Left kidney (tissue), 8 donors: ENCODE measurements at places on chromosomes 2 and 18. TPM values are rescaled to one million over a fixed set of nuclear protein-coding genes. Genes with fewer than 3 reads are reported as not detected.

The L3MBTL4 gene
- 6.4 TPM for polyA plus RNA-seq

DNA sequence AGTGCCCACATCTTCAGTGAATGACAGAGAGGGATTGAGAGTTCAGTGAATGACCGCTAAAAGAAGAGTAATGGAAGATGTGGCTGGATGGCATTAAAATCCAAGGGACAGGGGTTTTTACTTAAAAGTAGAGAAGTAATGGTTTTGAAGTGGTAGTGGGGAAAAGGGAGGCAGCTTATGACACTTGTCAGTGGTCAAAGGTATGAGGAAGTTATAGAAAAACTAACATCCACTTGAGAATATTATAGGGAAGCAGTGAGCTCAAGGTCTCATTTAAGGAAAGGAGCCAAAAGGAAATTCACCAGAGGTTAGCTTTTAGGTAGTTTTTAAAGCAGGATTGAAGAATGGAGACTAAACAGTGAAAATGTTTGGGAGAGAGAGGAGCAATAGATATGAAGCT lies 24.3 kb downstream of the CDK15 start:
- DNase-seq, result no peak

GRCh38 chr2:160701822-160702221 lies 208.2 kb upstream of the RBMS1 start:
- DNase-seq, result no peak

DNA sequence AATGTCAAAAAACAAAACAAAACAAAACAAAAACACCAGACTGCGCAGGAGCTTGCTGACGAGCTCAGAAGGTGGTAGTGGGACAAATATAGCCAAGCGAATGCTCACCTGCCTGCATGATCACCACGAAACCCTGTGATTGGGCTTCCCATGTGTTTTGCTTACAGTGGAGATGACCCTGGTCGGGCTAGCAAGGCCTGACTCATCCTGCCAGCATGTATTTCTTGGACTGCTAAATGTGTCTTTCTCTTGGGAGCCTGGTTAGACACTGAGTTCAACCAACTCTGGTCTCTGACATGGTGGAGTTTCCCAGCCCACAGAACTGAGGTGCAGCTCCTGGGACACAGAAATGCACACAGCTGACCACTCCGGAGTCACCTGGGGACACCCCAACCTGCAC lies 30.7 kb upstream of the DUSP2 start:
- DNase-seq, result no peak

The REG3G gene
- polyA plus RNA-seq, result not detected

The LBX2 gene
- polyA plus RNA-seq, result 3.1 TPM

The IL37 gene
- 0.40 TPM for polyA plus RNA-seq

DNA sequence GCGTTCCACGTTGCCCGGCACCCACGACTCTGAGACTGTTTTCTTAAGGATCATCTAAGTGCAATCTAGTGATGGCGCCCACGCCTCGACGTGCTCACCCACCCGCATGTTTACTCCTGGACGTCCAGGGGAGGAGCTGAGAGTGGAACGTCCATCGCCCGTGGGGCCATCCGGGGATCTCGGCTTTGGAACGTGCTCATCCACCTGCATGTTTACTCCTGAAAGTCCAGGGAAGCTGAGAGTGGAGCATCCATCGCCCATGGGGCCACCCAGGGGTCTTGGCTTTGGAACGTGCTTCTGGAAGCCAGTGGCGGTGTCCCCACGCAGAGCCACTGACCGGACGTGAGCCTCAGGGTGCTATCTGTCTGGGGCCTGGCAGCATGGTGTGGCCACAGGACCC lies 45.6 kb upstream of the SALL3 start:
- DNase-seq, result no peak

DNA sequence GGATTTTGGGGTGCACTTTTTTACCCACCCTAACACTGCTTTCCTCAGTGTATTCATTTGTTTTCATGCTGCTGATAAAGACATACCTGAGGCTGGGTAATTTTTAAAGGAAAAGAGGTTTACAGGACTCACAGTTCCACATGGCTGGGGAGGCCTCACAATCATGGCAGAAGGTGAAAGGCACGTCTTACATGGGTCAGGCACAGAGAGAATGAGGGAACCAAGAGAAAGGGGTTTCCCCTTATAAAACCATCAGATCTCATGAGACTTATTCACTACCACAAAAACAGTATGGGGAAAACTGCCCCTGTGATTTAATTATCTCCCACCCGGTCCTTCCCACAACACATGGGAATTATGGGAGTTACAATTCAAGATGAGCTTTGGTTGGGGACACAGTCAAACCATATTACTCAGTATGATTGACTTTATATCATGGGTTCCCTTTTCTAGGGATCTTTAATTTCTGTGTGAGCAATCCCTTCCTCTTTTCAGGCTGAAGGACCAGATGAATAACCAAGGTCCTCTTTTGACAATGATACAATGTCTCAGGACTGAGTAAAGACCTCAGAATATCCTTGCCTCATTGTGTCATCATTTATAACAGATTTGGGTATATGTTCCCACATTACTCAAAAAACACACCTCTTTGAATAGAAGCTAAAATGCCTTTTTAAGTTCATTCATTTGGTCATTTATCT lies 100.1 kb upstream of the TRIB2 start:
- DNase-seq, result no peak

- no peak for DNase-seq
These were observed 5.9 kb upstream of the SPRED2 start for GRCh38 chr2:65438137-65438899.

GRCh38 chr18:28208712-28209265 lies 31.9 kb upstream of the CDH2 start:
- no peak for DNase-seq

GRCh38 chr18:10299643-10300042 lies 154.8 kb upstream of the APCDD1 start:
- DNase-seq, result no peak

- no peak for DNase-seq
These were observed 2.7 kb downstream of the BCL2 start for GRCh38 chr18:63316612-63317555.

DNA sequence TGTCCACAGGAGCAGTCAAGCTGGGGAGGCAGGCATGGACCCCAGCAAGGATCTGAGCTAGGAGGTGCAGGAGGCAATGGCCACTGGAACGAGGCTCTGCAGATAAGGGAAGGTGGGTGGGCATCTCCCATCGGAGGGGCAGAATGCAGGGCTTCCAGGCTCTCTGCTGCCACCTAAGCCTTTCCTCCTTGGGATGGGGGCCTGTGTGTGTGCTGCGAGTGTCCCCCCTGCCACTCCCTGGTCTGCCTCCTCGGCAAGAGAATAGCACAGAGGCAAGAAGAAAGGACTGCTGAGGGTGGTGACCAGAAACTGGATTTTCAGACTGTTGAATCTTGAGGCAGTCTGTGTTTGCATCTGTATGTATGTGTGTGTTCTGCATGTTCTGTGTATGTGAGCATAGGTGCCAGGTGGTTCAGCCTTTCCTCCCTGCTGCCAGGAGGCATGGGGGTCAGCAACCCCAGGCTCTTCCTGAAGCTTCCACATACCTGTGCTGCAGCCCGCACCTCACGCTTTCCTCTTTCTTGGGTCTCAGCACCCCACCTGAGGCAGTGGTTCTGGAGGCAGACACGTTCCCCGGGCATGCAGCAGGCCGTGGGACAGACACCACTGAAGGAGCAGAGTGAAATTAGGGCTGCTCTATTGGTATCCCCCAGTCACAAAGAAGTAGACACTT lies 86.7 kb downstream of the EPAS1 start:
- no peak for DNase-seq

DNA sequence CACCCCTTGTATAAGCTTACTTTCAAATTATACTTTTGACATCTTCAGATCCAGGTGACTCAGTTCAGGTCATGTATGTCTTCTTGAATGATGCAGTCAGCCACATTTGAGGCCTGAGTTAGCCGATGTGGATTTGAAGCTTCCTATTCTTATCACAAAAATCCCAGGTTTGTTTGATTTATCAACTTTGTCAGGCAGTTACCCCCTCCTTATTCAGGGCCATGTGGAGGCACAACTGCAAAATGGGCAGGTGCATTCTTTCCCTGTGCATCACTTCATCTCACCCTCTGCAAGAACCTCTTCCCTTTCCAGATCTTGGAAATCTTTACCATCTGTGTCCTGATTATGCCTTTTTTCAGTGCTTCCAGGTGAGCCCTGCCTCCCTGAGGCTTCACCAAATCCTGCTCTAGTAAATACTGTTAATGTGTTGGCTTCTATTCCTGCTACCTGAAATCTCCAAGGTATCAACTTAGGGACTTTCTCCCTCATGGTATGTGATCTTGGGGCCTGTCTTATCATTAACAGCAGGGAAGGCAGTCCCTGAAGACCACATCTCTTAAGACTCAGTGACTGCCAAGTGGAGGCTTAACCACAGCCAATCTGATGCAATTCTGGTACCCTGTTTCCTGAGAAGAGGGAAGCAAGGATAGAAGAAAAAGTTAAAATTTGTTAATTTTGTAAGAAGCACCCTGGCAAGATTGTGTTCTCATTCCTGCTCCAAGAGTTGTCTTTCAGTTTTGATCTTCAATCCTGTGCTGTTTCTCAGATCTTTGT lies 9.4 kb upstream of the ARHGAP28 start:
- no peak for DNase-seq

DNA sequence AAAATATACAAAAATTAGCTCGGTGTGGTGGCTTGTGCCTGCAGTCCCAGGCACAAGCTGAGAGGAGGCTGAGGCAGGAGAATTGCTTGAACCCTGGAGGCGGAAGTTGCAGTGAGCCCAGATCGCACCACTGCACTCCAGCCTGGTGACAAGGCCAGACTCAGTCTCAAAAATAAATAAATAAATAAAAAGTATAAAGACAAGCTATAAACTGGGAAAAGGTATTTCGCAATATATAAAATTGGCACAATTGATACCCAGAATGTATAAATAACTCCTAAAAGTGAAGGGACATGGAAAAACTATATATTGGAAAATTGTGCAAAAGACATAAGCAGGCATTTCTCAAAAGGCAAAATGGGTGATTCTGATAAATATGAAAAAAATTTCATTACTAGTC lies 657.9 kb upstream of the SLC8A1 start:
- DNase-seq, result no peak

GRCh38 chr2:113180131-113180946 lies 6.6 kb downstream of the PSD4 start:
- no peak for DNase-seq

GRCh38 chr2:234179031-234179363 lies 128.5 kb downstream of the SPP2 start:
- DNase-seq, result no peak
